ENCODE measurements at places on chromosomes 3 and 15. TPM values are rescaled to one million over a fixed set of nuclear protein-coding genes. Genes with fewer than 3 reads are reported as not detected.

Gene TM4SF1
- total RNA-seq = 24.5 TPM

Gene SUSD5
- total RNA-seq = 2.6 TPM

Gene SPINT1
- total RNA-seq = 489 TPM

Gene HCLS1
- 16.4 TPM for total RNA-seq

Gene GP9
- not detected for total RNA-seq

Gene HTR3E
- total RNA-seq = not detected

GRCh38 chr3:149472030-149472797, 2.3 kb upstream of the TM4SF4 start:
- DNase-seq = no peak

DNA sequence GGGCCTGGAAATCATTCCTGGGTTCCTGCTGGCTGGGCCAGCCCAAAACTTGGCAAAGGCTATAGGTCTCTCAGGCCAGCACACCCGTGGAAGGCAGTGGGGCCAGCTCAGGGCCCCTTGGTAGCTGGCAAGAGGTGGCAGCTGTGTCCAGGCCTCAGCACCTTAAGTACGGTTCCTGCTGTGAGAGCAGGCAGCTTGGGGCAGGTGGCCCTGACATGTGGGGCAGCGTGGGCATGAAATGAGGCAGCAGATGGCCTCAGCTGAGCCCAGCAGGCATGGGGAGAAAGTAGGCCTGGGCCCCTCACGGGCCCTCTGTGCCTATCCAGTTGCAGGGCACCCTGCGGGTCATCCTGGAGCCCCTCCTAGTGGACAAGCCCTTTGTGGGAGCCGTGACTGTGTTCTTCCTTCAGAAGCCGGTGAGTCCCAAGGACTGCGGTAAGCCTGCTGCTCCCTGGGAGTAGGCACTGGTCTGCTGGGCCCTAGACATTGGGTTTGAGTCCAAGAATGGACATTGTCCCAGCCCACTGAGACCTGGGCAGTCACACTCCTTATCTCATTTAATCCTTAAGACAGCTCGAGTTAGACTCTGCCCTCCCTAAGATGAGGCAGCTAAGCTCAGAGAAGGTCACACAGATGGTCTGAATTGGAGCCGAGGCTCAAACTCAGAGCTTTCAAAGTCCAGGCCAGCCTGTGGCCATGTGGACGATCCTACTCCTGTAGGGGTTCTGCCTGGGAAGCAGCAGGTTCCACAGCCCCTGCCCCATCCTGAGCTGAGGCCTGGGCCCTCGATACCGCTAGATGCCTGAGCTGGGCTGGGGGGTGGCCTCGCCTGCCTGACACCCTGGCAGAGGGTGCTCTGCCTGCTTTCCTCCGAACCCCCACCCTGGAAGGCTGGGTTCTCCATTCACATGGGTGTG, 25.5 kb downstream of the ESYT3 start:
- peak; percentile 69 for DNase-seq

GRCh38 chr3:19885468-19885867, 48.5 kb downstream of the EFHB start:
- DNase-seq = no peak

GRCh38 chr15:99143242-99143641, 38.4 kb downstream of the SYNM start:
- no peak for DNase-seq

DNA sequence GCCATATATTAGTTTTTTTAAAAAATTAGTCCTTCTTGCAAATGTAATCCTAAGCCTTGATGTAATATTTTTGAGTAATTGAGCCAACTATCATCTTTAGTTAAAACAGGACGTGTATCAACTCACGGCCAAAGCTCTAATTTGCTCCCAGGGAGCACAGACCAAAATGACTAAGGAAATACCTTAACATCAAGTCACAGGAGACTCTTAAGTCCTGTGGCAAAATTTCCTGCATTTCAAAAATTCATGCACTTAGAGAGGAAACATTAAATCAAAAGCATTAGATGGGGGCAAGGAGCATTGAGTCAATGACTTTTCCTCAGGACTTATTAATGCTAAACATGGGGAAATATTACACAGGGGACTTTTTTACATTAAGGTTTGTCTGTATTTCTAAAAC, 276.0 kb downstream of the MFSD1 start:
- no peak for DNase-seq

- no peak for DNase-seq
Measured at GRCh38 chr3:74315291-74315690, 299.2 kb downstream of the CNTN3 start.

- no peak for DNase-seq
Measured at GRCh38 chr3:151743855-151744254, 10.1 kb downstream of the AADACL2 start.

DNA sequence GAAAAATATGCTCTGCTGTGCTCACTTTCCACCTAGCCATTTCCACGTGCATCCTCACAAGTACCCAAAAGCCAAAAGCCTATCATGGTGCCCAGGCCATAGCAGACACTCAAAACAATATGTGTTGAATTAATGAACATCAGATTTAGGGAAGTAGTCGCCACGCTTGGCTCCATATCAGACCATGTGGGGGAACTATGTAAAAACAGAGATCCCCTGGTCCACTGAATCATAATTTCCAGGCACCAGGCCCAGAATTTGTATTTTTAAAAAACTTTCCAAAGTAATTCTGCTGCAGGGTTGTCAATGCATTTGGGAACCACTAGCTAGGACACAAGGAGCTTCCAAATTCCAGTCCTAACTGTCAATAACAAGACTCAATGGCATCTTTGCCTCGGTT, 77.3 kb downstream of the CNTN3 start:
- DNase-seq = peak; percentile 85

- DNase-seq = no peak
Measured at GRCh38 chr3:33954956-33955355, 156.5 kb downstream of the PDCD6IP start.
